ENCODE measurements at places on chromosomes 16 and 17.

- H3K36me3 ChIP-seq, result peaks cover 26% of the 10 kb centered on the region
- no peak overlapping the region for H3K4me3 ChIP-seq
- H3K27me3 ChIP-seq, result no peaks in the 10 kb centered on the region
- no peak for DNase-seq
- no peak overlapping the region for H3K27ac ChIP-seq
- H3K4me1 ChIP-seq, result no peaks in the 10 kb centered on the region
These were observed 31.0 kb downstream of the CPNE2 start for GRCh38 chr16:57123216-57123973.

- H3K4me1 ChIP-seq, result no peaks in the 10 kb centered on the region
- H3K4me3 ChIP-seq, result no peak overlapping the region
- no peak overlapping the region for H3K27ac ChIP-seq
- H3K36me3 ChIP-seq, result no peaks in the 10 kb centered on the region
These were observed 9.4 kb downstream of the CCDC182 start for GRCh38 chr17:57735707-57736106.

- no peak overlapping the region for H3K4me3 ChIP-seq
- peak; percentile 64 for DNase-seq
- H3K4me1 ChIP-seq, result no peaks in the 10 kb centered on the region
These were observed 77.3 kb upstream of the CDH5 start for GRCh38 chr16:66289051-66289680.

- DNase-seq, result peak; percentile 52
- no peaks in the 10 kb centered on the region for H3K36me3 ChIP-seq
- H3K4me1 ChIP-seq, result peaks cover 16% of the 10 kb centered on the region
- H3K27ac ChIP-seq, result no peak overlapping the region
These were observed 10.1 kb downstream of the CYB5D1 start for GRCh38 chr17:7867881-7868329.

GRCh38 chr17:36657763-36658490, 56.5 kb downstream of the MRM1 start:
- no peaks in the 10 kb centered on the region for H3K27me3 ChIP-seq
- no peaks in the 10 kb centered on the region for H3K36me3 ChIP-seq
- peak overlapping the region; percentile 29 for H3K4me3 ChIP-seq
- peaks cover 8% of the 10 kb centered on the region for H3K4me1 ChIP-seq

DNA sequence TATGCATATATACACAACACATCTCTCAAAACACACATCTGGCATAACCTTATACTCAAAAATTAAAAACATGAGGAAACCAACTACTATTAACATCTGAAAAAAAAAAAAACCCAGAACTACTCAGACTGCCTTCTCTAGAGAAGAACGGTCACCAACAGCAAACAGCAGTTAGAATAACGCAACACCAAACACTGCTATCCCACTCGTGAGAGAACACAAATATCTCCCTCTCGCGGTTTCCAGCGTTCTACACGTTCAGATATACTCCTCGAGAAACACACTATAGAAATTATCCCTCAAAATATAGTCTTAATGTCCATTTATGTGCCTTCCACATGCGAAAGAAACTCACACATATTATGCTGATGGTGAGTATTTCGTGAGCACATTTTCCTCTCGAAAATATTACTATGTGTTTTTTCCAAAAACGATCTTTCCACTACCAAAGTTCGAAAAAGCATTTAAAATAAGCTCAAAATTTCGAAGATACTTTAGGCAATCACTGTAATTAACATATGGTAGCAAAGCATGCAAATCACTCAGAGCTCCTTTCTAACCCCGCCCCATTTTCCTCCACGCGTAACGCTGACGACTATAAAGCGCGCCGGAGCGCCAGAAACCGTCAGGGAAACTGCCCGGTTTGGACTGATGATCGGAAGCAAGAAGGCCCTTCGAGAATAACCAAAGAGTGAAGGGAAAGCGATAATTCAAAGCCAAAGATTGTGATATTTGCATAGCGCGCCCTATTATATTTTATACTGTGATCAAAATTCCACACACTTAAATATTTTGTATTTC, 60.1 kb downstream of the TEX14 start:
- no peaks in the 10 kb centered on the region for H3K36me3 ChIP-seq
- peaks cover 5% of the 10 kb centered on the region for H3K4me1 ChIP-seq
- peak overlapping the region; percentile 78 for H3K27ac ChIP-seq
- DNase-seq, result no peak

- H3K27me3 ChIP-seq, result no peaks in the 10 kb centered on the region
- peaks cover 32% of the 10 kb centered on the region for H3K4me1 ChIP-seq
- H3K27ac ChIP-seq, result peak overlapping the region; percentile 95
- no peak for DNase-seq
- H3K36me3 ChIP-seq, result no peaks in the 10 kb centered on the region
- H3K4me3 ChIP-seq, result peak overlapping the region; percentile 85
These were observed 498 bp downstream of the LRRC37B start for GRCh38 chr17:32007463-32008298.
